ENCODE measurements at places on chromosomes 12 and 14.

DNA sequence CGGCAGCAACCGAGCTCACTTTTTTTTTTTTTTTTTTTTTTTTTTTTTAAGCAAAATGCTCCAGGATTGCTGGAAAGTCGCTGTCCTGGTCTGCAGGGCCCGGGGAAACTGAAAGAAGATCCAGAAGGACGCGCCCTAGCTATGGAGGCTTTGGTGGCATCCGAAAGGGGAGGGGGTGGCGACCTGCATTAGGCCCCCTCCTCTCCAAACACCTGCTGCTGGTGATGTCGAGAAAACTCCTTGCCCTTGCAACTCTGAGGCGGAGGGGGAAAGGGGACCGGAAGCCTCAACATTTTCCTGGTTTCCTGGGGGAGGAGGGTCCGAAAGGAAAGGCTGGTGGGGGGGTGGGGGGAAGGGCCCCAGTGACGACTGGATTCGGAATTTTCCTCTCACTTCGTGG, 421.1 kb downstream of the VRK1 start:
- no peak for DNase-seq

DNA sequence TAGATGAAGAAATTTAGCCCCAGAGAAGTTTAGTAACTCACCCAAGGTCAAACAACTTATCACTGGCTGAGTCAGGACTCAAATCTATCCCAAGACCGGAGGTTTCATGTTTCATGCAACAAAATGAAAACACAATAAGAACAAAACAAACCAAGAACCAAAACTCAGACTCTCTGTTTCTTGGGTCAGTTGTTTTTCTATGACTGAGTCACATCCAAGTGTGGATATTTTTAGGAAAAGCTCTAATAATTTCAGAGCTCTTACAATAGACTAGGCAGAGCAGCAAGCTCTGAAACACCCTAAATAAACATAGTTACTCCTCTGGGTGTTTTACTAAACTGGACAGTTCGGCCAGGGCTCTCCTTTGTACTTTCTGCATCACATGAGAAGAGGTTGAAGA, 87.6 kb upstream of the PRB2 start:
- DNase-seq = no peak

DNA sequence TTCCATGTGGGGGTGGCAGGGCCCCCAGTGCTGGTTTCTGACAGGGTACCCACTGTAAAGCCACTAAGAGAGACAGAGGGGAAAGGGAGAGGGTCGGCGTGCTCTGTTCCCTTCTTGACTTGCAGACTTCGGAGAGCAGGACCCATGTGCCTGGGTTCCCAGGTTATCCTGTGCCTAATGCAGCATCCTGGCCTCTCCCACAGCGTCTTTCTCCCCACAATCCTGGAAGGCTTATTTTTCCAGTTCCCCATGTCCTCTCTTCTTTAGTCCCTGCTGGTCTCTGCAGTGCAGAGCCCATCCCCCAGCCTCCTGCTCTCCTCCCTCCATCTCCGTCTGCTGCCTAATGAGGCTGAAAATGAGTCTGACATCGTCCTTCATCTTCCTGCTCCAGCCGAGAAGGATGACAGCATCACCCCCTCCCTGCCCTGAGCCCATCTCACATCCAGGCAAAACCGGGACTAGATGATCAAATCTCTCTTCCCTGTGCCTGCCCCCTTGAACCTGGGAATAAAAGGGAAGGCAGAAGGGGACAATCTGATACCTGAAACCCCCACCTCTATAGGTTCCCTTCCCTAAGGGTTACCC, 15.1 kb downstream of the CALCOCO1 start:
- no peak for DNase-seq

DNA sequence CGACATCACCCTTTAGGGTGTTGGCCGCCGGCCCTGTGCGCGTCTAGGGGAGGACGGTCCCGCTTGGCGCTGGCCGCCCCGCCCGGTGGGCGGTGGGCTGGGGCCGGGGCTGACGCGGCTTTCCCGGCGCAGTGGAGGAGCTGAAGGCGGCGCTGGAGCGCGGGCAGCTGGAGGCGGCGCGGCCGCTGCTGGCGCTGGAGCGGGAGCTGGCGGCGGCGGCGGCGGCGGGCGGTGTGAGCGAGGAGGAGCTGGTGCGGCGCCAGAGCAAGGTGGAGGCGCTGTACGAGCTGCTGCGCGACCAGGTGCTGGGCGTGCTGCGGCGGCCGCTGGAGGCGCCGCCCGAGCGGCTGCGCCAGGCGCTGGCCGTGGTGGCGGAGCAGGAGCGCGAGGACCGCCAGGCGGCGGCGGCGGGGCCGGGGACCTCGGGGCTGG, 3.6 kb downstream of the TNFAIP2 start:
- peak; percentile 71 for DNase-seq

GRCh38 chr12:123050331-123050831, 69.9 kb downstream of the ARL6IP4 start:
- DNase-seq = no peak

- no peak for DNase-seq
These were observed 22.4 kb upstream of the GPR33 start for GRCh38 chr14:31510222-31510621.

DNA sequence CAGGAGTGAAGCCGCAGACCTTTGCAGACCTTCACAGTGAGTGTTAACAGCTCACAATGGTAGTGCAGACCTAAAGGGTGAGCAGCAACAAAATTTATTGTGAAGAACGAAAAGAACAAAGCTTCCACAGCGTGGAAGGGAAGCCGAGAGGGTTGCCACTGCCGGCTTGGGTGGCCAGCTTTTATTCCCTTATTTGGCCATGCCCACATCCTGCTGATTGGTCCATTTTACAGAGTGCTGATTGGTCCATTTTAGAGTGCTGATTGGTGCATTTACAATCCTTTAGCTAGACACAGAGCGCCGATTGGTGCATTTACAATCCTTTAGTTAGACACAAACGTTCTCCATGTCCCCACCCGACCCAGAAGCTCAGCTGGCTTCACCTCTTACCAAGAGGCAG, 35.5 kb downstream of the MAPK1IP1L start:
- DNase-seq = no peak

DNA sequence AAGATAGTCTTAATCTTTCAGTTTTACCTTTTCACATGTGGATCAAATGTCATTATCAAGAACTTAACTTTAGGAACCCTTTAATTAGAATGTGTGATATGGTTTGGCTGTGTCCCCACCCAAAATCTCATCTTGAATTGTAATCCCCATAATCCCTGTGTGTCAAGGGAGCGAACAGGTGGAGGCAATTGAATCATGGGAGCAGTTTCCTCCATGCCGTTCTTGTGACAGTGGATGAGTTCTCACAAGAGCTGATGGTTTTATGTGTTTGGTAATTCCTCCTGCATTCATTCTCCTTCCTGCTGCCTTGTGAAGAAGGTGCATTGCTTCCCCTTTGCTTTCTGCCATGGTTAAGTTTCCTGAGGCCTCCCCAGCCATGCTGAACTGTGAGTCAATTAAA, 160.6 kb downstream of the MON2 start:
- no peak for DNase-seq

GRCh38 chr12:104909761-104910160, 48.3 kb downstream of the SLC41A2 start:
- no peak for DNase-seq

- peak; percentile 53 for DNase-seq
These were observed 64.1 kb downstream of the KIF26A start for GRCh38 chr14:104202259-104203070.

GRCh38 chr14:58078068-58078467, 73.9 kb downstream of the ARMH4 start:
- DNase-seq = no peak

DNA sequence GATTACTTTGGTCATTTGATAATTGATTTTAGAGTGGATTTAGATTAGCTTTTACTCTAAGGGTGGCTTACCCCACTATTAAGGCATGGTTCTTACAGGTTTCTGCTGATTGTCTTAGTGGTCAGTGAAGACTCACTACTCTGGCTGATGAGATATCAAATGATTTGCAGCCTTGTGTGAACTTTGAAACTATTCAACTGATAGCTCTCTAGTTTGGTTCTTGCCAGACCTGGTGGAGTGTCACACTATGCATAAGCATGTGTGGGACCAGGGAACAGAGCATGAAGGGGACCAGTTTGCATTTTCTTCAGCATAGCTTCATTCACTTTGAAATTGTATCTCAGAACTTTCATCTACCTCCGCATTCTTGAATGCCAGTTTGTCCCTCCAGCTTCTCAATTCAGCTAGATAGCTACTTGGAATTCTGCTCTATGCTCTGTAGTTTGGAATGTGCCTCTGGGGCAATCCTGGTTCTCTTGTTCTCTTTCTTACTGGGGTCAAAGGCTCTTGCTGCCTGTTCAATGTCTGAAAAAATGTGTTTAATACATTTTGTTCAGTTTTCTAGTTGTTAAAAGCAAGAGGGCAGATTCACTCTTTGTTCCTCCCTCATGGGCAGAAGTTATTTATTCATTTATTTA, 12.7 kb downstream of the SCYL2 start:
- DNase-seq = no peak

DNA sequence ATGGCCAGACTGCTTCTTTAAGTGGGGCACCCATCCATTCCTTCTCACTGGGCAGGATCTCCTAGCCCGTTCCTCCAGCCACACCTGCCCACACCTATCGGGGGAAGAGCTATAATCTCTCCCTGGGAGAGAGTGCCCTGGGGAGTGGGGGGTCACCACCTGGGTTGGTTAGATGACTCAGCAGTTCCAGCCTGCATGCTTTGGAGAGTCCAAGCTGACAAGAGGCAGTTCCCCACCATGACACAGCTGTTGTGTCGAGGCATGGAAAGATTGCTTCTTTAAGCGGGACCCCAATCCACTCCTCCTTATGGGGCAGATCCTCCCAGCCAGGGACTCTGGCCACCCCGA, 52.6 kb upstream of the PPFIA2 start:
- no peak for DNase-seq

DNA sequence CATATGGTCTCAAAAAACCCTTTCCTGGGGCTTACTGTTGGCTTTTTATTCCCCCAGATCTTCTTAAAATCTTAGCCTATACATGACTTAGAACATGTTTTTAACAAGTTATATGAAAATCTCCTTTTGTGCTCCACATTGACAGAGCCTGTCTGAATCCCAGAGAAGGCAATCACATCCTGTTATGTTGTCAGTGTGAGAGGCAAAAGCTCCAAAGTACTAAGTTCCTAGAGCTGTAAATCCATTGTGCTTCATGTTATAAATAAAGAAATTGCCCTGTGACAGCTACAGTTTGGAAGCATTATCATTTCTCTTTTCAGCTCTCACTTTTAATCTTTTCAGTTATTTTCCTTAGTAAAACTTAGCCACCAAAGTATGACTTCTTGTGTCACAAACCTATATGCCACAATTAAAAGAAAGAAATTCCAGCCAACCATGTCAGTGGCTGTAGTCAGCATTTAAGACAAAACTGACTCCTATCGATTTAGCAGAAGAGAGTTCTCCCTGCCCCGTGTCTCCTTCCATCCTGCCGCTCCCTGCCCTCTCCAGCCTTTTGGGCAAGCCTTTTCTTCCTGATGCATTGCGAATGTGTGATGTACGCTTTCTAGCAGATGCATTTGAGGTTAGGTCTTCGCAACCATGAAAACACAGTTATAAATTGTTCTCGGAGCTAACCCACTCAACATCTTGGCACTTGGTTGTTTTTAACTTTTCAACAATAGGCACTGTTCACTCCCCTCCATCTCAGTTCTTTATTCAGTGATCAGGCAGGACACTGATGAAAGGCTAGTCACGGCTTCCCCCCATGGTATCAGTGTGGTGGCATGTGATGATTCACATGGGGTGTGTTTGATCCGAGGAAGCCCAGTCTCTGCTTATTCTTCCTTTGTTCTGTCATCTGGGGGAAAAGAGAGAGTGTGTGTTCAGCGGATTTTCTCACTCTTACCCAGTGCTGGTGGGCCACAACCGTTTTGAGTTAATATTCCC, 143.5 kb downstream of the SSPN start:
- no peak for DNase-seq

- no peak for DNase-seq
These were observed 883 bp upstream of the MYL2 start for GRCh38 chr12:110921262-110921661.

- DNase-seq = peak; percentile 33
These were observed 50.5 kb upstream of the FBRSL1 start for GRCh38 chr12:132439333-132439904.

- peak; percentile 46 for DNase-seq
These were observed 32.4 kb upstream of the HELB start for GRCh38 chr12:66269757-66270383.

- no peak for DNase-seq
These were observed 34.2 kb upstream of the PRMT8 start for GRCh38 chr12:3456809-3457208.

GRCh38 chr14:95033031-95033430, 124.3 kb downstream of the DICER1 start:
- no peak for DNase-seq

- no peak for DNase-seq
These were observed 4.8 kb upstream of the LMNTD1 start for GRCh38 chr12:25557830-25558436.

GRCh38 chr12:83158613-83159207, 472.0 kb downstream of the TMTC2 start:
- no peak for DNase-seq

GRCh38 chr12:124487066-124487833, 80.2 kb downstream of the NCOR2 start:
- peak; percentile 76 for DNase-seq

- no peak for DNase-seq
These were observed 13.0 kb upstream of the KRT83 start for GRCh38 chr12:52334185-52334584.

GRCh38 chr12:103908877-103909276, 21.3 kb upstream of the HSP90B1 start:
- no peak for DNase-seq

Data from right cardiac atrium (tissue), 5 donors.